ENCODE measurements at places on chromosomes 4 and X.
A peak's percentile ranks its signal among the peaks of the same experiment; 100 is the strongest.

DNA sequence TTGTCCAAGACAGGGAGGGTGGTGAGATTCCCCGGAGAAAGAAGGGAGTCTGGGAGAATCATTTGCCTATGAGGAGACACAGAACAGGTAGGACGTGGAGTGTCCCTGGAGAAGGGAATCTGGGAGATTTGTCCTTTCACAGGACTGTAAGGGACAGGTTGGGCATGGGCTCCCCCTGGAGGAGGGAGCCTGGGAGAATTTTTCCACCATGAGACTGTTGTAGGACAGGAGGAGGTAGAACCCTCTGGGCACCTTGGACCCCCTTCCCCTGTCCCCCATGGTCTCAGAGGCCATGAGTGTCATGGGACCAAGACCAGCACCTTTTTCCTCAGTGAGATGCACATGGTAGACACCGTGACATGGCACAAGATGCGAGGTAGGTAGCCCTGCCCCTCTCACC, 2.8 kb downstream of the PORCN start:
- DNase-seq, result no peak

DNA sequence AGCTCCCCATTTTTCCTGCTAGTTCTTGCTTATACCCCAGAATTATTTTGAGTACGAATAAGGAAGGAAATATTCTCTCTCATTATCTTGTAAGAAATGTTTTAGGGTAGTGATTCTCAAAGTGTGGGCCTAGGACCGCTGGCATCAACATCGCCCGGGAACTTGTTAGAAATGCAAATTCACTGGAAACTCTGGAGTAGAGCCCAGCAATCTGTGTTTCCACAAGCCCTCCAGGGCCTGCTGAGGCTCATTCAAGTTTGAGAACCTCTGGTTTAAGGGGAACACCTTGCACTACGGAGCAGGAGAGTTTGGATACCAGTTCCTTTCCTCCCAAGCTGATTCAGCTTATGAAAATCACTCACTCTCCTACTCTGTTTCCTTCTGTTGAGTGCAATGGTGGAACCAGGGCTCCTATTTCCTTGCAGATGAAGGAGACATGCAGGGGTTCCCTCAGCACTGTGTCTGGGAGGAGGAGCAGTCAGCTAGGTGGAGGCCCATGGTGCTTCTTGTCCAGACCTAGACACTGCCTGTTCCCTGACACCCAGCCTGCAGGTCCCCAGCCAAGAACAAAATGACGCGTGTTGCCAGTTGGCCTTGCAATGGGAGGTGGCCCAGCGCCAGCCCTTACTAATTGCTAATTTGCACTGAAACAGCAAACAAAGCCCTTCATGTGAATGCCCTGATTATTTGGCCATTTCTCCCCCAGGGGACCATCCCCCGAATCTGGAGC, 68.5 kb downstream of the CYTL1 start:
- no peak for DNase-seq

DNA sequence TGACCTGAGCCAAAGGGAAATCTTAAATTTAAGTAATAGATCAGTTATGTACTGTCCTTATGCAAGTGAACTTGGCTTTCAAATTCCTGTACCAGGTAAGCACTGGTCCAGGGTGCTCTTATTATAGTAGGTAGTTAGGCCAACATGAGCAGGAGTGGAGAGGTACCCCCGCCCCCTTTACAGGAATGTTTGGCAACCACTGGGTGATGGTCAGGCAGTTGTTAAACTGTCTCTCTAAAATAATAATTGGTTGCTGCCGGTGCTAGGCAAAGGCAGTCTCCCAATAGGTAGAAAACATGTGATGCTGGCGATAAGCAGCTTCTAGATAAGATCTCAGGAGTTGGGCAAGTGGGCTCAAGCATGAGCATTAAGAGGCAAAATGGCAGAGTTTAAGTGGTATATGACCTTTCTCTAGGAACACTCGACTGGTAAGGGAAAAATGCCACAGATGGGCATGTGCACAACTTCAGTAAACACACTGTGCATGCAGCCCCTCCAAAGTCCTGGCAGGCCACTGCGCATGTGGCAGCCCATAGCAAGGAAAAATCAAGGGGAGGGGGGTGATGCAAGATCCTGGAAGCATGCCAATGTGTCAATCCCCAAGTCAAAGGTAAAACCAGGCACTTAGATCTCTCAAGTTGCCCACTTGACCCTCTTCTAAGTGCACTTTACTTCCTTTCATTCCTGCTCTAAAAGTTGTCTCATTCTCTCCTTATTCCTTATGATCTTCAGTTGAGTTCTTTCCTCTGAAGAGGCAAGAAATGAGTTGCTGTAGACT, 1239.7 kb downstream of the C4orf33 start:
- DNase-seq, result peak; percentile 64

GRCh38 chr4:136810626-136811025, 721.7 kb downstream of the PCDH18 start:
- no peak for DNase-seq

DNA sequence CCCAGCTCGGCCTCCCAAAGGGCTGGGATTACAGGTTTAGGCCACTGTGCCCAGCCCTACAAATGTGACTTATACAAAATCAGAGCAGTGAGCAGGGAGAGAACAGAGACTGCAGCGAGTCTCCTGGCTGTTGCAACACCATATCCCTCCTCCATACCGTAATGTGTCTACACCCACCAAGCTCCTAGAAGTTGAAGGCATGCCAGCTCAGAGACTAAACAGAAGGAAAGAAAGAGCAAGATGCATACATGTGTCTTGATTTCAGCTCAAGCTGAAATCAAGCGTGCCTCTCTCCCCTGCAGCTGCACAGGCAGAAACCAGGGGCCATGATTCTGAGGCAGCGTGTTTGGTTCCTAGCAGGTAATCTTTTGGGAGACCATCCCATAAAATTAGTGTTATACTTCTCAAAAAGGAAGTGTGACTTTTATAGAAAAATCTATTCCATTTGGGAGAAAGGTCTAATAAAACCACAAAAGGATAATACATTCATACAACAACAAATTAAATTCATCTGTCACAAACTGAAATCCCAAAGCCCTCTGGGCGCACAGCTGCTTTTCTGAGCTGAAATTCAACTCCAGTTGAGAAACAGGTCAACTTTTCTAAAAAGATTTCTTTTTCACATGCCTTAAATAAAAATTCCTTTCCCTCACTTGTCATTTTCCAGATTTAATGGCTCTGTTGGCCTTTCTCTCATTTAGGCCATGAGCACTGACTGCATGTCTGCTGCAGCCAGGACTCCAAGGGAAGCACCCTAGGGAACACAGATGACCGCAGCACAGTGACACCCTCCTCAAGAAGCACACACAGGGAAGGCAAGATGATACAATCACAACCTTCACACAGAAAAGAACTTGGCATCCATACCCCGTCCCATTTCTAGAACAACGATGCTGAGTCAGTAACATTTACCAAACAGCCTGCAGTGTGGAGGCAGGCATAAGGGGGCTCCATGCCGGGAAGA, 34.4 kb downstream of the AFAP1 start:
- DNase-seq, result no peak

DNA sequence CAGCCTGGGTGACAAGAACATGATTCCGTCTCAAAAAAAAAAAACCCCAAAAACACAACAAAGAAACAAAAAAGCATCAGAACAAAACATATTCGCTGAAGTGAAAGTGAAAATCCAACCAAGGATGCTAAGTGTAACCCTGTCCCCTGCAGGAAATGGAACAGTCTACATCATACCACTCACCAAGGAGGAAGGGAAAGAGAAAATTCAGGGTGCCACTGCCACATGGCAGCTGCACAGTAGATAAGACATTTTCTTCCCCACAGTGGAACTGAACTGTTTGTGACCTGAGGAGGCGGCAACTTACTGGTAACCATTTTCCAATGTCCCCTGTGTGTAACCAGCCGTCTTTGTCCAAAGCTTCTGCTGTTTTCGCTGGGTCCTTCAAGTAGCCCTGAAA, 28.2 kb upstream of the CENPU start:
- DNase-seq, result no peak

GRCh38 chrX:115068896-115069295, 51.5 kb upstream of the IL13RA2 start:
- no peak for DNase-seq

- no peak for DNase-seq
These were observed 585.8 kb upstream of the FAT1 start for GRCh38 chr4:187309456-187309855.

- DNase-seq, result no peak
These were observed 613 bp upstream of the TMEM47 start for GRCh38 chrX:34657726-34658070.

Data from DMS79 (cell line).